ENCODE measurements at places on chromosomes 4 and X.

DNA sequence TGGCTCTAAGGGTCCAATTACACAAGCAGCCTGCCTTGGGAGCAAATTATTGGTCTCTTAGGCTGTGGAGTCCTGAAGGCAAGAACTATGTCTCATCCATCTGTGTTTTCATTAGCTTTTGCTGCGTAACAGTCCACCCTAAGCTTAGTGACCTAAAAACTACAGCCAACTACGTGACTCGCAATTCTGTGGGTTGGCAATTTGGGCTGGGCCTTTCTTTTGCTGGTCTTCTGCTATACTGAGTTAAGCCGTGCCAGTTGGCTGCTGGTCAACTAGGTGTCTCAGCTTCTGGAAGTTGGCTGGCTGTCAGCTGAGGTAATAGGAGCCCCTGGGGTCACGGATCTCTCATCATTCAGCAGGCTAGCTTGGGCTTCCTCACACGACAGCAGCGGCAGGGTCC, 205.6 kb upstream of the S100G start:
- no peak for DNase-seq

DNA sequence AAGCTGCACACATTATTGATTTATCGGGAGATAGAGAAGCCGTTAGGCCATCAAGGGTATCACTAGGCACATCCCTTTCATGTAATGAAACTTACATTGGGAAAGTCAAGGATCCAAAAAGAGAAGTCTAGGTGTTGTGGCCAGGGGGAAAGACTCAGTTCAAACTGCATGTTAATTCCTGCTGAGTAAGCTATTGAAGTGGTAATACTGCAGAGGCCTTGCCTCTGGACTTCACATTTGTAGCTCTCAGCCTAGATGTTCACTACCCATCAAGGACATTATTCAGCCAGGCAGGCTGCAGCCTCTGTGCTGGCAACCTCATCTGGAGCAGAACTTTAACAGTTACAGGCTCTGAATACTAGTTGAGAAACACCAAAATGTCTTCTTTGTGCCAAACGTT, 2094.5 kb upstream of the AGA start:
- DNase-seq = no peak

GRCh38 chrX:19904778-19905367, 17.5 kb upstream of the SH3KBP1 start:
- peak; percentile 2 for DNase-seq

GRCh38 chrX:139554376-139554775, 23.8 kb downstream of the F9 start:
- no peak for DNase-seq

DNA sequence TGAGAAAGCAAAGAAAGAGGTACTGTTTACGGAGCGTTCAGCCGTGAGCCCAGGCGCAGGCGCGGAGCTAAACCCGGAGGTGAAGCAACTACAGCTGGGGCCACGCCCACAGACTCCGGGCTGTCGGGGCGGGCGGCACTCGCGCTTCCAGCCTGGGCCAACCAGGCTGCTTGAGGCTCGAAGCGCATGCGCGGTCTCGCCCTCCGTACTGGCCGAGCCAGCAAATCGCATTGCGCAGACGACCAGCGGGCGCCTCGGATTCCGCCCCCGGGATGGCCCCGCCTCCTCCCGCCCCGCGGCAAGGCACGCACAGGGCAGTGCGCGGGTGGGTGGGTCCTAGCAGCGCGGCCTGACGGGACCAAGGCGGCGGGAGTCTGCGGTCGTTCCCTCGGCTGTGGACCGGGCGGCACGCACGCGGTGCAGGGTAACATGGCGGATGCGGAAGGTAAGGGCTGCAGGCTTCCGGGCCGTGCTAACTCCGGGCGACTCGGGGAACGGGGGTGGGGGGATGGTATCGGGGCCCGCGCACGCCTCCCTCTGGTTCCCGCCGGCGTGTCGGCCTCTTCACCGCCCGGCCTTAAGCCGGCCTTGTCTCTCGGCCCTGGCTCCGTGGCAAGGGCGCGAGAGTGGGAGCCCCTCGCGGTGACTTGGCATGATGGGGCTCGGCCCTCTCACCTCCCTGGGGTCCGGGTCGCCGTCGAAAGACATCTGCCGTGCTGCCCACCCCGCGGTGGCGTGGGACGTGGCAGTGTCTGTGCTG, at the start of gene DKC1:
TSS of gene DKC1 (plus strand) at position 328 of the 760 bp plus-strand sequence. CDS start at position 430, 102 bp downstream.
- DNase-seq = no peak

- DNase-seq = no peak
These were observed 6.9 kb downstream of the SLC39A8 start for GRCh38 chr4:102338405-102338804.

DNA sequence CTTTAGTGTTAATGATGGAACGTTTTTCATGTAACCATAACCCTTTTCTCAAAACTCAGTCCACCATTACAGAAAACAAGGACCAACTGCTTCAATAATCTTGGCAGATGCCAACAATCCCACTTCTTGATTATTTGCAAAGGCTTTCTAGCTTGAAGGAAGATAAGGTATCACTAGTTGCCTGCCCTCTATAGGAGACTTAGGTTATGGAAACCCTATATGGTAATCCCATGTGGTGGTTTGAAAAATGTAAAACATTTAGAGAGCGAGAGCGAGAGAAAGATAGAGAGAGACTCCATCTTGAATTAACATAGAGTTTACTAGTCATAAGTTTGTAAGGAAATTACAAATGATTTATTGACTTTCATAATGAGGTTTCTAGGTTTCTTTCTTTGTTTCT, 1627.5 kb upstream of the TENM3 start:
- DNase-seq = no peak

DNA sequence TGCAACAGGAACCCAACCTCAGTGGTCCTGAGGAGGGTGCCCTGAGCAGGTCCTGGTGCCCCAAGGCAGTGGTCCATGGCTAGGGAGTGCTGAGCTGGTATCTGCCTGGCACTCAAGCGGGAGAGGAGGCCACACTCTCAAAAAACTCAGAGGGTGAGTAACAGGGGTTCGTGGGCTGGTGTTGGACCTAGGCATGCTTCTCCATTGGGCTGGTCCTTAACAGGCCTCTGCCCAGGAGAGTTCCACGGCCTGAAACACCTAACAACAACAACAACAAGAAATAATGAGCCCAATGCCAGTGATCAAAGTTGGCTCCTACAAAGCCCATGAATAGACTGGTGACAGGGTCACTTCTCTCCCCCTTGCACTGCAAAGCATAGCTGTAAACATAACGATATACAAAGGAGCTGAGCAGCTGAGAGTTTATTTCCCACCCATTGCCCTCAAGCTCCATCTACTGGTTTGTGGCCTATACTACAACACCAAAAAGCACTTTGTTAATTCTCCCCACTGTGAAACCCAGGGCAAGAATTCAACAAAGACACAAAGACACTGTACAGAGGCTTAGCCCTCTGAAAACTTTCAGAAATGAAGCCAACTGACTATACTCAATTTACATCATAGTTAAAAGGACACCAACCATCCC, 736.1 kb upstream of the ADGRL3 start:
- DNase-seq = no peak

GRCh38 chr4:37477126-37477525, 209.1 kb downstream of the RELL1 start:
- DNase-seq = no peak

DNA sequence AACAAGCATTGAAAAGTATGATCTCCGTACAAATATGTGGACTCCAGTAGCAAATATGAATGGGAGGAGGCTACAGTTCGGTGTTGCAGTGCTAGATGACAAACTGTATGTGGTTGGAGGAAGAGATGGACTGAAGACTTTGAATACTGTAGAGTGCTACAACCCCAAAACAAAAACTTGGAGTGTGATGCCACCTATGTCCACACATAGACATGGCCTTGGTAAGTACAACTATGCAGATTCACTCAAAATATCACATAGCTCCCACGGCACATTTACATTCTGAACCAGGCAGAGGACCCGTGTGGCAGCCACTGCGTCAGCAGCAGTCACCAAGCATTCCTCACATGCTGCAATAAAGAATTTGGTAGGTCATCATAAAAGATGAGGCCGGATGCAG, 41.3 kb downstream of the KLHL5 start:
- DNase-seq = no peak

GRCh38 chr4:113730467-113731216, 30.9 kb downstream of the CAMK2D start:
- no peak for DNase-seq

DNA sequence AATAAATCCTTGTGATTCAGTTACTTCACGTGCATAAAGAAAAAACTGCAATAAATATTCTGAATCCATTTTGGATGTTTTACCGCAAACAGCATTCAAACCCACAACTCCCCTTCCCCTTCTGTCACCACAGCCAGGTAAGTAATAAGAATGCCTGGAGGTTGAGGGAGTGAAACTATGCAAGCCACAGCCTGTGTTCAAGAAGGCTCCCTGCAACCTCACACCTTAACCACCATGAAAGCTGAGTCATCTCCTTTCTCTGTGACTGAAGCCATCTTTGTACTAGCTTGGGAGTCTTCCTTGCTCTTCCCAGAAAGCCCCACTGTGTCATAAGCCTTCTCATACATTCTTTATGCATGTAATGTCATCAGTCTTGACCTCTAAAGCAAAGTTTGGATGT, 297.0 kb upstream of the PUDP start:
- no peak for DNase-seq

GRCh38 chr4:185911556-185912064, 99.6 kb upstream of the SORBS2 start:
- DNase-seq = no peak

DNA sequence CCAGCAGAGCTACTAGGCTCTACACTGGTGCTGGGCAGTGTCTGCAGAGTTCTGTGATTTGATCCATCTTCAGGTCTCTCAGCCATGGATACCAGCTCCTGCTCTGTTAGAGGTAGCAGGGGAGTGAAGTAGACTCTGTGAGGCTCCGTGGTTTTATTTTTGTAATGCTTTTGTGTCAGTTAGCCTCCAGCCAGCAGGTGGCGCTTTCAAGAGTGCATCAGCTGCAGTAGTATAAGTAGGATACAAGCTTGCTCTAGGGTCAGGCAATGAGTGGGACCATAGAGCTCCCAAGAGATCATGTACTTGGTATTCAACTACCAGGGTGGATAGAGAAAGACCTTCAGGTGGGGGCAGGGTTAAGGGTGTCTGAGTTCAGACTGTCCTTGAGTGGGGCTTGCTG, 362.5 kb upstream of the TRAM1L1 start:
- no peak for DNase-seq

GRCh38 chrX:79169484-79169883, 25.0 kb downstream of the GPR174 start:
- DNase-seq = no peak

DNA sequence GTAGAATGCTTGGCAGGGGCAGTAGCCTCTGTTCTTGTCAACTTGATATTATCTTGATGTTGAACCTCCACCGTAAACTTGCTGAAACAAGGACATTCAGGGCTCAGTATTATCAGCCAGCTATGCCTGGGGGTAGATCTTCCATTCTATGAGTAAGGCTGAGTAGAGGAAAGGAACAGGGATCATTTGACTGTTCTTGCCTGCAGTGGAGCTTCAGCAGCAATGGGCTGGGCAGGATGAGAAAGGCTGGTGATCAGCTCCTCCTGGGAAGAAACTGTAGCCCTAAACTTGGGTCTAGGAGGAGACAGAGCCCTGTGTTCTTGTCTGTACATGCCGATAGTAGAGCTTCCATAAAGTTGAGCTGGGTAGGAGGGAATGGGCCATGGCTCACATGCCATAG, 127.2 kb downstream of the CCSER1 start:
- DNase-seq = no peak

DNA sequence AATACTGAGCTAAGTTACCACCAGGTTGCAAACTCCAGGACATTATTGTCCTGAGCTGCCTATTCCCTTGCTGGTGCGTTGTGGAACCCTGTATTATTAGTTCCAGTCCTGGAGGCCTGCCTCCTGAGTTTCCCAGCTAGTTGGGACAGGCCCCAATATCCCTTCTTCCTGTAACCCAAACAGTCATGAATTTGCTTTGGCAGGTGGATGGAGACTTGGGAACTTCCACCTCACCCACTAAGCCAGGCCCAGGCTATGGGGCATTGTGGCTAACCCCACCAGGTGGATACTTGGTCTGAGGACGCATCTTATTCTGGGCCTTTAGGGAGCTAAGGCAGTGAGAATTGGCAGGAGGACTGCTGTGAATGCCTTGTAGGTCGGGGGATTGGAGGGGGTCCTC, 5.0 kb downstream of the RBM3 start:
- no peak for DNase-seq

DNA sequence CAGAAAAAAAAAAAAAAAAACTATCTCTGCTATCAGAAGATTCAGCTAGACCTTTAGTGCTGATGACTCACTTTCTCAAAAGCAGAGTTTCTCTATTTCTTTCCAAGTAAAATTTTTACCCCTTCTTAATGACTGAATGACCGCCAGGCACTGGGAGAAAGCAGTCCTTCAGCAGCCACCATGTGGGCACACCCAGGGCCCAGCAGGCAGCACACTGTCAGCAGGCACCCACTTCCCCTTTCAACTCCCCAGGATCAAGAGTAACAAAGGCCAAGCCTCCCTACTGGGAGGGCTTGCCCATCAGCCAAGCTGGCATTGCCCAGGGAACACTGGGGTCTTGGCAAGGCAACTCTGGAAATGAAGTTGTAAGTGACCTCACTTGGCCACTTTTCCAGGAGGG, 201.9 kb upstream of the MAMLD1 start:
- peak; percentile 46 for DNase-seq

- DNase-seq = no peak
These were observed 579.1 kb downstream of the SPOCK3 start for GRCh38 chr4:166655231-166655630.

DNA sequence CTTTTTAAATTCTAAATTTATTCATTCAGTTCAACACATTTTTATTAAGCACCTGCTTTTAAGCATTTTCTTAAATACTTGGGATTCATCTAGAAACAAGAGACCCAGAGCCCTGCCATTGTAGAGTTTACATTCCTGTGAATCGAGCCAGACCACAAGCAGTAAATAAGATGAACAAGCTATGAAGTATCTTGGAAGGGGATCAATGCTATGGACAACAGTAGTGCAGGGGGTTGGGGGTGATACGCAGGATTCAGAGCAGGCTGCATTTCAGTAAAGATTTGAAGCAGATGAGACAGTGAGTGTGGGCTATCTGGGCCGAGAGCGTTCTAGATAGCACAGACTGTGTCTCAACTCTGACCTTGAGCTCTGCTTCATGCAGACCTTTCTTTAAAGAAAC, 35.1 kb downstream of the CLDN22 start:
- DNase-seq = no peak

- no peak for DNase-seq
These were observed 40.8 kb downstream of the PDE5A start for GRCh38 chr4:119587796-119588195.

- no peak for DNase-seq
These were observed 43.8 kb downstream of the PDS5A start for GRCh38 chr4:39933671-39934590.

DNA sequence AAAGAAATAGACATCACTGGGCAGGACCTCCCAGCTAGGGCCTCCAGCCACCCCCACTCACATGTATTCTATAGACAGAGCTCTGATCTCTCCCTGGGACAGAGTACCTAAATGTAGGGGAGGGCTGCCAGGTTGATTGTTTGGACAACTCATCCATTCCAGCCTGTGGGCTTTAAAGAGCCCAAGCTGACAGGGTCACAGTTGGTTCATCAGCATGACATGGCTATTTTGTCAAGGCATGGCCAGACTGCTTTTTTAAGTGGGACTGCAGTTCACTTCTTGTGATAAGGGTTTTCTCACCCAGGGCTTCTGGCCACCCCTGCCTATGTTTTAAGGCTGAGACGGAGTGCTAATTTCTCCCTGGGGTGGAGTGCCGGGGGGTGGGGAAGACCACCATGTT, 63.3 kb downstream of the KLHL4 start:
- no peak for DNase-seq
